ENCODE measurements at places on chromosomes 1 and 21.

GRCh38 chr1:223234534-223234933 is 91.5 kb upstream of the TLR5 start:
- no peak for DNase-seq

- DNase-seq: peak; percentile 58
These were observed 131.1 kb downstream of the HLCS start for GRCh38 chr21:36835383-36835795.

DNA sequence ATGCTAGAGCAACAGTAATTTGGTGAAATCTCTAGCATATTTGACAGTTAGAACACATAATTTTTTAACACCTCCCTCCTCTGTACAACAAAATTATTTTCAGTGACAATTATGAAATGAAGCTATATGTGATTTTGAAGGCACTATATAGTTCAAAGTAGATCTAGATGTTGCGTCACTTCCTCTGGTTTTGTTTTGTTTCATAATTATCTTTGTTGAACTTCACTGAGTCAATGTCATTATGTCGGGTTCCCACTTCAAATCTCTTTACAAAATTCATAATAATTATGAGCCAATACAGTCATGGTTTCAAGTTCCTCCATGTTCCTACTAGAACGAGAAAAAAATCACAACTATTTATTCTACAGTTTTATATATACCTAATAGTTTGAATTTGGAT is 254.8 kb upstream of the PLXNA2 start:
- DNase-seq: no peak

DNA sequence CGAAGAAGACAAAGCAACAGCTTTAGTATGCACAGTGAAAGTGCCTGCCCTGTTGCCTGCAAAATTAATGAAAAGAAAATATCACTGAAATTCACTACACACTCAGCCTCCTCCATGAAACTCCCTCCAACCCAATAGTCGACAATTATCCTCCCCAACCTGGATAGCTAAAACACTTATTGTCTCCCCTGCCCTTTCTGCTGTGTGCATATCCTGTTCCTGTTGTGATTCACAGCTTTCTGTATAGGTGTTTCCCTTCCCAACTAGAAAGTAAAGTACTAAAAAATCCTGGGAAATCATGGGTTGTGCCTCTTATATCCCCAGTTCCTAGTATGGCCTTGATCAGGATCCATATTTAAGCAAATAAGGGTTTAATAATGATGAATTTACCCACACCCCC is 412.1 kb downstream of the LTN1 start:
- no peak for DNase-seq

GRCh38 chr21:32382108-32382644 is 10.6 kb downstream of the URB1 start:
- peak; percentile 76 for DNase-seq

DNA sequence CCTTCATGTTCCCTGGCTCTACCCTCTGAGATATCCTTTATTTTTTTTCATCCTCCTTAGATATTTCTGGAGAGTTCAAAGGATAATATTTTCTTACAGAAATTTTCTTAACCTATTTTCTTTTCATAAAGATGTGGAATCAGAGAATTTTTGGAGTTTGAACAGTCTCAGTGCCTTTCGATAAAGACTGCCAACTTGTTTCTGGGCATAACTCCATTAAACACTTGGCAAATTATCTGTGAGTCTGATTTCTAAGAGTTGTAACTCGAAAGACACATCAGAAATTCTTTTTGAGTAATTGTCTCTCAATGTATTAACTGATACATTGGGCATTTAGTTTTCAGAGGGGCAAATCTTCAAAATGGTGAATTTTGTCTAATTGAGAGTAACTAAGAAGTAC is 1255.6 kb downstream of the NCAM2 start:
- no peak for DNase-seq

DNA sequence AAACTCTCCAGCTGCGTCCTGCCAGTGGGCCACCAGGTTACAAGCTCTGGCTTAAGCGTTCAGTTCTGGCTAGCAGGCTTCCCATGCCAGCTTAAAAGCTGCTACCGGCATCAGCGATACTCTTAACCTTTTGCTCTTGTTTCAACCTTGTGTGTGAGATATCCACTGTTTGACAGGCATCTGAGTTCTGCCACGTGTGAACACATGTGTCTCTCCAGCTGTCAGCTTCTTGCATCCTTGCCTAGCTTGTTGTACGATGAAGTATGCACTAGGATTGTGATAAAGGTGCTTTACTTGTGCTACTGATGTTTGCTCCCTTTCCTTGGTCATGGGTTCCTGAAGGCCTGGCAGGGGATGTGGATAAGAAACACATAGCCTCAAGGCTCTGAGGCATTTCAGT is 201.6 kb downstream of the PRDM2 start:
- DNase-seq: no peak

GRCh38 chr1:200638073-200638472 is 17.5 kb upstream of the KIF14 start:
- DNase-seq: no peak

- DNase-seq: peak; percentile 81
These were observed 38.6 kb downstream of the GADD45A start for GRCh38 chr1:67723620-67724019.

GRCh38 chr21:44092211-44092610 is 15.0 kb upstream of the PWP2 start:
- DNase-seq: no peak

DNA sequence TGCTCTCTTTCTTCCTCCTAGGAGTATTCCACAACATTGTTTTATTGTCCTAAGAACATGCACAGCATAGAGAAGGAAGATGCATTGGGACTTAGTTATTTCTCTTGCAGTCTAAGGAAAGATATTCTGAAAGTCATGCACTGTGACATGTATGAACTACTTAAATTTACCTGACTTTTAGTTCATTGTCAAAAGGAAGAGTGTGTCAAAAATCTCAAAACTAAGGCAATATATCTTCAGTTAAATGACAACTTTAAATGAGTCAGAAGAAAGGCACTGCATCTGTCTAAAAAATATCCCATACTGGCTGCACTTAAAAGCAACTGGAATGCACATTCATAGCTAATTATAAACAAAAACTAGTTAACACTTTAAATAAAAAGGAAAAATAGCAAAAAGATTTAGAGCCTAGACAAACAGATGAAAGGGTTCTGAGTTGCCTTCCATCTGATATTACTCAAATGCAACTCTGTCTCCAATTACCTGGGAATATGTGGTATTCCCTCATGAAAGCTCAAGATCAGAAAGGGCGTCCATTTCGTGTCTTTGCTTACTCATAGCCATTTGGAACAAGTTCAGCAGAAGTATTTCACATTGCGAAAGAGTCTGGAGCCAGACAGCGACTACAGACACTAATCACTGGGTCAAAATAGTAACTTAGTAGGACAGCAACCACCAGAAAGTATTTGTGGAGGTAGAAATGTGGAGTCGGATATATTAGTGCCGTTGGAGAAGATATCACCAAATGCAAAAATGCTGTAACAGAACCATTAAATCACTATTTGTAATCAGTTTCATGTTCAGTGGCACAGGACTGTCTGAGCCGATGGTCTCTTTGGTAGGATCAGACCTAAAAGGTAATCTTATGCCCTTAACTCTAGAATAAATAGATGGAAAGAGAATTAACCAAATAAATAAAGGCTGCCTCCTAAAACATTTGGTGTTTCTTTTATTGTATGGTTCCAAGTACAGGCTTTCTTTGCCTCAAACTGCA is 225.7 kb downstream of the GREM2 start:
- peak; percentile 92 for DNase-seq

DNA sequence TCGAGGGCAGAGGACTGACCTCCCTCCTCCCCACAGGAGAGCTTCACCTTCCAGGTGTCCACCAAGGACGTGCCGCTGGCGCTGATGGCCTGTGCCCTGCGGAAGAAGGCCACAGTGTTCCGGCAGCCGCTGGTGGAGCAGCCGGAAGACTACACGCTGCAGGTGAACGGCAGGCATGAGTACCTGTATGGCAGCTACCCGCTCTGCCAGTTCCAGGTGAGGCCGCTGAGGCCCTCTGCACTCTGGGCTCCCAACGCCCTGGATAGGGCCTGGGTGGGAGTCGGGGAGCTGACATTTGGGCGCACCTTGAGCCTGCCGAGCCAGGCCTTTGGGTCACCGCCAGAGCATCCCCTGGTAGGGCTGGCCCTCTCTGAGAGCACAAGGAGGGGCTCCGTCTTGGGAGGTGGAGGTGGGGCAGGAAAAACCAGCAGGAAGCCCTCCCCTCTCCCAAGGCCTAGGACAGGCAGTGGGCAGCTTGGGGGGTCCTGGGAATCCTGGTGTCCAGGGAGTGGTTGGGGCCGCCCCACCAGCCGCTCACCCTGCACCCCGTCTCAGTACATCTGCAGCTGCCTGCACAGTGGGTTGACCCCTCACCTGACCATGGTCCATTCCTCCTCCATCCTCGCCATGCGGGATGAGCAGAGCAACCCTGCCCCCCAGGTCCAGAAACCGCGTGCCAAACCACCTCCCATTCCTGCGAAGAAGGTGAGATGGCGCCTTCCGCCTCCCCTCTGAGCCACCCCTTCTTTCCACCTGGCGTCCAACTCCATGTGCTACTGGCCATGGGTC is 65.1 kb downstream of the PIK3CD start:
- DNase-seq: no peak

DNA sequence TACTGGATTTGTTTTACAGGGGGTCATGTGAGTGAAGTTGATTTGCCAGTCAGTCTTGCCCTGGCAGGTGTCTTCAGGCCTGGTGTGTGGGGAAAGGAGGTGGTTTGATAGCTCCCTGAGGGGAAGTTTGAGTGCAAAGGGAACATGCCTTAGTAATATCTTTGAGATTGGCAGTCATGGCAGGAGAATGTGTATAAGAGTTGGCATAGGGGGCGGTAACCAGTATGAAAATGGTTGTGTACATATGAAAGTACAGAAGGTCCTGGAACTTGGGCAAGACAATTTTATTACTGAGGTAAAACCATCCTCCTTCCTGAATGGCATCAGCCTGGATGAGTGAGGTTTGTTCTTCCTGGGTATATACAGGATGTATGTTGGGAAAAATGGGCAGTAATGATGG is 37.6 kb upstream of the PLA2G5 start:
- DNase-seq: no peak

DNA sequence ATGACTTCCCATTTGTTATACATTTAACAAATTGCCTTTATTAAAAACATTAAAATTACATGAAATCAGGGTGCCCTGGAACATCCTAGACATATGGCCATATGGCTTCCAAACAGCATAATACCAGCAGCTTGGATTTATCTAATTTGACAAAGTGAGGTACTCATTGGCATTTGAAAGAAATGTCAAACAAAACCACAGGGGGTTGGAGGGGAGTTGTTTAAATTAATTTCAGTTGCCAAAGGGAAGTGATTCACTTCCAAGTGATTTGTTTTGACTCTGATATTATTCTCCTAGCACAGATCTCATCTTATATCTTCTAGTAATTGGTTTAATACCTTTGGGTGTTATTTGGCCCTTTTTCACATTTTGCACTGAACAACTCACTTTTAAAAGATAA is 24.5 kb upstream of the POU2F1 start:
- DNase-seq: peak; percentile 72

- no peak for DNase-seq
These were observed 8.8 kb downstream of the TFF2 start for GRCh38 chr21:42341776-42342542.

DNA sequence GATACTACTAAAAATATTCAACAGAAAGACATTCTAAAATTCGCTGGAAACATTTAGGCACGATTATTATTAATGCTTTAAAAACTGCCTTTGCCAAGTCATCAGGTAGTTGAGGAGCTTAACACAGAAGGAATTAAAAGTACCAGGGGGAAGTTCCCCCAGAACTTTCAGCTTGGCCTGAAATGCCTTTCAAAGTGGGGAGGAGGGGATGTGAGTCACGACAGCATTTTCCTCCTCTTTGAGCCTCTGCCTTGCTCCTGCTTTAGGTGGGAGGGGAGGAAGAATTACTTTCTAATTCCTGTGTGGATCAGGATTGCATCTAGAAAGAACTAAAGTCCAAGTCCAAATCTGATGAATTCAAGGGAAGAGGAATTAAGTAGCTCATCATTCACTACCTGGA is 183.7 kb downstream of the CLIC6 start:
- DNase-seq: no peak

- no peak for DNase-seq
These were observed 147.9 kb downstream of the PTGER3 start for GRCh38 chr1:70899735-70900134.

DNA sequence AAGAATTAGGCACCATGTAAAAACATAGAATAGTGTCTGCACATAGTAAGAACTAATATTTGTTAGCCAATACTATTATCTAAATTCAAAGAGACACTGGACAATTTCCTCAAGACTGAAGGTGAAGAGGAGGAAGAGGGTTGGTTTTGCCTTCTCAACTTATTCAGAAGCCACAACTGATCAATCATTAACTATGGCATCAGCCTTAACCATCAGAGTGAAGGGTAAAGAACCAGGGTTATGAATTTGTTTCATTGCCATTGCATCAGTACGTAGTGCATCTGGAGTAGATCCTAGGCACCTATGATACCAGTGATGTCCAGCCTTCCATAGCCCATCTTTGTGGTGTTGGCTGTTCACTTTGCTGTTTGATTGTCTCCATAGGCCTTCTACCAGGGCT is 421.7 kb upstream of the DEPDC1 start:
- no peak for DNase-seq

GRCh38 chr21:24025101-24025500 is 1582.2 kb downstream of the MRPL39 start:
- no peak for DNase-seq

DNA sequence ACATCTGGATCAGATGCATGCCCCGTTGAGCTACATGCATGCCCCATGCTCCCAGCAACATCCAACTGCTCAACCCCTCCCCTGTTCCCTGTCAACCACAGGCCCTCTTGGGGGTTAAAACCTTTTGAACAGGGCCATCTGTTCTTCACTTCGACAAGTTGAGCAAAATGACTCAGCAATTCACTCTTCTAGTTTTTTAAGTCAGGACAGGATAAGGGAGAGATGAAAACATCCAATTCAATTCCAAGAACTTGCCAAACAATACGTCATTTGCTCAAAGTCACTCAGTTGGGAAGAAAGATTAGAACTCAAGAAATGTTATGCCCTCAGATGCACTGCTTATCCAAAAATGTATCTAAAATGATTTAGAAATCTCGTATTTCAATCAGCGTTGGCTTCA is 46.1 kb upstream of the MTF2 start:
- no peak for DNase-seq

GRCh38 chr1:97006044-97006661 is 284.6 kb downstream of the PTBP2 start:
- DNase-seq: peak; percentile 15
